ENCODE measurements at places on chromosomes 7 and 10. TPM values are rescaled to one million over a fixed set of nuclear protein-coding genes. Genes with fewer than 3 reads are reported as not detected.

DNA sequence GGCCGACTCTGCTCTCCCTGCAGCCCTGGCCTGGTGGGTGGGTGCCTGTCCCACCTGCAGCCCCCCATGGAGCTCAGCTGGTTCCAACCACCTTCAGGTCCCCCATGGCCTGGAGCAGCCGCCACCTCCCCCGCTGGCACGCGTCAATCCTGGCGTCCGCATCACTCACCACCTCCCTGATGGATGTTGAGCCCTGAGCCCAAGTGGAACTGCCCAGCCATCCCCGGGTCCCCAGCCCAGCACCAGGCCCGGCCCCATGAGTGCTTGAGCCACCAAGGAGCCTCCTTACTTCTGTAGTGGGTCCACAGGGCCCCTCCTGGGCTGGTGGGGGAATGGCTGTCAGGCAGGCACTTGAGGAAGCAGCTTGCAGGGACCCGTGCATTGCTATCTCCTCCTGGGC lies 14.6 kb downstream of the AGAP3 start:
- no peak overlapping the region for H3K4me3 ChIP-seq
- H3K36me3 ChIP-seq, result no peaks in the 10 kb centered on the region
- no peaks in the 10 kb centered on the region for H3K27me3 ChIP-seq
- no peak for DNase-seq

DNA sequence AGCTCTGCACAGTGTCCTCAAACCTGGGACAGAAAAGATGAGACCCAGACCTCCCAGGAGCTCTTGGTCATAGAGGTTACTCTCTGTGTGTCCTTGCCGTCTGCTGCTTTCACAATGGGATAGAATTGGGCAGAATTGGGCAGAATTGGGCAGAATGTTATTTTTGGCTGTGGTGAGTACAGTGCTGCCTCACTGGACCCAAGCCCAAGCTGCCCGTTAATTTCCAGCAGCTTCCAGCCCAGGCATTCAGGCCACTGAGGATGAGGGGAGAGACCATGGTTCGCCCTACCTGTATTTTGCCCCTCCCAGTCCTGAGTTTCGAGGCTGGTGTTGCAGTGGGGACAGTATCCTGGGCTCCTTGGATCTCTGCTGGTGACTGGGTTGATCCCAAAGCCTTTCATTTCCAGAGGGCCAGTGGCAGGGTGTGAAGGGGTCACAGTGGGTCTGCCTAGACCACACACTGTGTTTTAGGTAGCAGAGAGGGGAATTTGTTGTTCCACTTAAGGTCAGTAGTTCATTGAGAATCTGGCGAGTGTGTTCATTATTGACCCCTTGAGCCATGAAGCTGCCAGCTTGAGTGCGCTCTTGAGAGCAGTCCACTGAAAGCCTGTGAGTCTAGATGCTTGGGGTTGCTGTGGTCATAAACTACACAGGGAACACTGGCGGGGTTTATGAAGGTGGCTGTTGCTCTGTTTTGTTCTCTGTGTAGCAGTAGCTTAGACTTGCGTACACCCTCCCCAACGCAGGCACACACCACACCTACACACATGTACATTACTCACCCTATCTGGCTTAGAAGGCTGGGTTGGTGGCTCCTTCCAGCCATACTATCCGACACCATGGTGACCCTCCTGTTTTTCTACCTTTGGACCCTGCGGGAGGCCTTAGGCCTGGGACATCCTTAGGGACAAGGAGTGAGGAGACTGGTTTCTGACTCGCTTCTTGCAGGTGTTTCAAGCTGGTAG lies 23.5 kb downstream of the NACAD start:
- peaks cover 44% of the 10 kb centered on the region for H3K36me3 ChIP-seq
- no peak for DNase-seq
- no peak overlapping the region for H3K4me3 ChIP-seq
- no peaks in the 10 kb centered on the region for H3K27me3 ChIP-seq
- no peak overlapping the region for H3K27ac ChIP-seq
- no peaks in the 10 kb centered on the region for H3K4me1 ChIP-seq

- H3K4me3 ChIP-seq, result no peak overlapping the region
- no peaks in the 10 kb centered on the region for H3K4me1 ChIP-seq
- H3K36me3 ChIP-seq, result no peaks in the 10 kb centered on the region
- H3K27ac ChIP-seq, result no peak overlapping the region
- DNase-seq, result no peak
Measured at GRCh38 chr7:130814778-130815335, 80.8 kb upstream of the KLF14 start.

DNA sequence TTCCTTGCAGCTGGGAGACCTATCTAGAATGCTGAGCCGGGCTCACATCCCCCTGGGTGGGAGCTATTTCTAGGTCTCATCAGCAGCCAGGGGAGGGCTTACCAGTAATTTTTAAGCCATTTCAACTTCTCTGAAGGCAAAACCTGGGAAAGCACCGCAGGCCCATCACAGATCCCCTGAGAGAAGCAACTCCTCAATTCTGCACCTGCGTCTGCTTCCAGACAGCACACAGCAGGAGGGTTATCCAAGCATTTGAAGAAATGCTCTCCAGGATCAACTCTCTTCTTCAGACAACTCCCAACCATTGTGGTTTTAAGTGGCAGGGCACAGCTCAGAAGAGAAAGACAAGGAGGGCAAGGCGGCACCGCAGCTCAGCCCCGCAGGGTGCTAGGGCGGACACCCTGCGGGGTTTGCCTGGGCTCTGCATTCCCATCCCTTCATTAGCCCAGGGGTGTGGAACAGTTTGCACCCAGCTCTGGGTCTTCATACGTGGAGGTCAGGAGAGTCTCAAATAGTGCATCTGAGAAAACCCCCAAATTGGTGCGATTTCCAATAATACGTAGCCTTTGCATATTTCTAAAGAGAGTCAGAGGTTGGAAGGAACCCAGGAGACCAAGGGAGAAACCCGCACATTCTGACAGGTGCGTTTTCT lies 618.7 kb downstream of the DNAJB6 start:
- no peak overlapping the region for H3K27ac ChIP-seq
- H3K27me3 ChIP-seq, result no peaks in the 10 kb centered on the region
- H3K4me1 ChIP-seq, result no peaks in the 10 kb centered on the region
- no peak overlapping the region for H3K4me3 ChIP-seq
- DNase-seq, result no peak

The MRLN gene
- total RNA-seq, result 352 TPM

The HOXA4 gene
- total RNA-seq, result 1.9 TPM

The TUBB8 gene
- not detected for total RNA-seq

The CYP3A4 gene
- not detected for total RNA-seq

All from gastrocnemius medialis (tissue), 4 donors.